ENCODE measurements at places on chromosomes 2 and 18.
A peak's percentile ranks its signal among the peaks of the same experiment; 100 is the strongest.

DNA sequence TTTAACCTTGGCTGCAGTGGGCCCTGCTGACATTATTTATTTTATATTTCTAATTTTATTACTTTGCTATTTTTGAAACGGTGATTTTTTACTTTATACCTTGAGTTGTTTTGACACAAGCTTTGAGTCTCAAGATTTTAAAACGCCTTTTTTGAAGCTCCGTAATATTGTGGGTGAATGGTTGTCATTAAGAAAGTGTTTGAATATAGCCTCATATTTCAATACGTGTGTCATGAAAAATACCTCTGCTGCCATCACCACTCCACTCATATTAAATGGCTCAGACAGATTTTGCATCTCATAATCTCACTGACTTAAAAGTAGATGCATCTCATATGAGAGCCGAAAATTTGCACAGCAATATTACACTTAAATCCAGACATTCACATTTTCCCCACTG is 106.6 kb downstream of the CTNNA2 start:
- DNase-seq: no peak

- no peak for DNase-seq
Measured at GRCh38 chr2:227853204-227853629, 18.2 kb upstream of the DAW1 start.

- DNase-seq: no peak
Measured at GRCh38 chr2:31334311-31335026, 80.1 kb downstream of the XDH start.

- no peak for DNase-seq
Measured at GRCh38 chr2:105785095-105785847, 40.6 kb downstream of the NCK2 start.

- DNase-seq: no peak
Measured at GRCh38 chr2:232458661-232459418, 2.9 kb downstream of the ALPI start.

DNA sequence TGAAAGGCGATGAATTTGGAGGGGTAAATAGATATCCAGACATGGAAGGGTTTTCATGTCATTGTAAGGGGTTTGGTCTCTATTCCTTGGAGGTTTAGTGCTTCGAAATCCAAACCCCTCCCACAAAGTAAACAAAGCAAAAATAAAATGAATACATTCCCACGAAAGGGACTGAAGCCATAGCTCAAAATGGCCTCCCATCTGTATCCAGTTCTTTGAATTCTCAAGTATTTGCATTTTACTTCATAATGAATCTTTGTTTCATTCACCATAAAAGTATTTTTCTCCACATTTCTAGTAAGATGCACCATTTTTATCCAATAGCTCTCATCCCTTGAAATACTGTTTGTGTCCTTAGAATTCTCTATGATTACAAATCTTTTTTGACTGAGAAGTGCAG is 103.2 kb upstream of the DTNA start:
- DNase-seq: no peak

- DNase-seq: no peak
Measured at GRCh38 chr2:103159018-103159417, 397.2 kb downstream of the TMEM182 start.

DNA sequence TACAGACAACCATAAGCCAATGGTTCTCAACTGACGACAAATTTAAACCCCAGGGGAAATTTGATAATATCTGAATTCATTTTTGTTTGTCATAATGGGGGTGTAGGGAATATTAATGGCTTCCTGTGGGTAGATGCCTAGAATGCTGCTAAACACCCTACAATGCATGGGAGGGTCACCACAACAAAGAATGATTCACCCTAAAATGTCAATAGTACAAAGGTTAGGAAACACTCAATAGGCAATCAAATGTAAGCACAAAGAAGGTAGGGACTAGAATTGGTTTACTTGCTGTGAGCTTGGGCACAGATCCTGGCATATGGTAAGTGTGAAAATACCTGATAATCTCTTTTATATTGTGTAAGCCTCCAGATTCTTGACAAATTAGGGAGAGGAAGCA is 20.1 kb upstream of the FANCL start:
- DNase-seq: no peak

DNA sequence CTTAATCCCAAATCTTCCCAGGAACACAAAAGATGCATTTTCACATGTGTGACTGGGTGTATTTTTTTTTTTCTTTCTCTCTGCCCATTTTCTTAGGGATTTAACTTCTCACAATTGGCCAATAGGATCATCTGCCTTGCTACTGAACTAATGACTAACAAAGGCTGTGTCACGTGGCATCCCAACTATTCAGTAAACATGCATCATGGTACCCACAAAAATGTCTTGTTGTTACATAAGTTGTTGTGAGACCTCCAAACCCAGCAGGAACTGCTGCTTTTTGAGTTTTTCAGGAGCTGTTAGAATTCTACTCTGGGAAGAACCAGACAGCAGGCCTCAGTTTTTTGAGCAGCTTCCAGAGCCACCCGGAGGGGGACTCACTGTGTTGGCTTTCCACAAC is 31.9 kb downstream of the GAD1 start:
- no peak for DNase-seq

DNA sequence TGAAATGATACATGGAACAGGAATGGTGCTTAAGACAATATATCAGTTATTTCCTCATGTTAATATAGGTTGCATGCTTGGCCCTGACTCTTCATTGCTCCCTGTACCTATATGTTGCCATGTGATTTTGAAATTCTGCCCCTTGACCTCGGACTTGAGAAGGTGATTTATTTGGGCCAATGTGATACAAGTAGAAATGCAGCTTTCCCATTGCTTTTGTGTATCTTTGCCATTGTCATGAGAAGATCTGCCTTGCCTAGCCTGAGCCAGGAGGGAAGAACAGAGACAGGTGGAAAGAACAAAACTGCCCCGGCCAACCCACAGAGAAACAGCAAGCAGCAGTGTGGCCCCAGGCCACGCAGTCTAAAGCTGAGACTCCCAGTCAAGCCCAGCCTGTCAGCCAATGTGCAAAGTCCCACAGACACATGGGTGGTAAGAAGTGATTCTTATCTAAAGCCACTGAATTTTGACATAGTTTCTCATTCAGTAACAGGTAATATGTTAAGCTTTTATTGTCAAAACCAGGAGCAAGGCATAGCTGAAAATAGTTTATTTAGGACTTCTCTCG is 245.7 kb upstream of the RND3 start:
- no peak for DNase-seq

- DNase-seq: peak; percentile 26
Measured at GRCh38 chr18:49813069-49813318, 339 bp downstream of the ACAA2 start.

GRCh38 chr18:69727912-69728572 is 219.6 kb downstream of the CD226 start:
- no peak for DNase-seq

- DNase-seq: no peak
Measured at GRCh38 chr2:203301667-203302066, 26.5 kb upstream of the ABI2 start.

- no peak for DNase-seq
Measured at GRCh38 chr18:49652881-49653724, 91.2 kb downstream of the LIPG start.

DNA sequence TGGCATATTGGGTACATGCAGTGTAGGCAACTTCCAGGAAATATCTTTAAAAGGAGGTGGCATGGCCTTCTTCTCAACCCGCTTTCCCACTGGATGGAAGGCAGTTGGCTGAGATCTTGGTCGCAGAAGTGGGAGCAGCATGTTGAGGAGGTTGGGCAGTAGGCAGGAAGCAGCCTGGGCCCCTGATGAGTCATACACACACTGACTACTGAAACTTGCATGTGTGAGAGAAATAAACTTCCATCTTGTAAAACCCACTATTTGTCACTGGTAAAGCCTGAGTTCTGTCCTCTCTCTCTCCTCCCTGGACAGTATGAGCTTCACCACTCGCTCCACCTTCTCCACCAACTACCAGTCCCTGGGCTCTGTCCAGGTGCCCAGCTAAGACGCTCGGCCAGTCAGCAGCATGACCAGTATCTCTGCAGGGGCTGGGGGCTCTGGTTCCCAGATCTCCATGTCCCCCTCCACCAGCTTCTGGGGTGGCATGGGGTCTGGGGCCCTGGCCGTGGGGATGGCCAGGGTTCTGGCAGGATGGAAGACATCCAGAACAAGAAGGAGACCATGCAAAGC is 233.8 kb upstream of the SPRED2 start:
- DNase-seq: no peak

DNA sequence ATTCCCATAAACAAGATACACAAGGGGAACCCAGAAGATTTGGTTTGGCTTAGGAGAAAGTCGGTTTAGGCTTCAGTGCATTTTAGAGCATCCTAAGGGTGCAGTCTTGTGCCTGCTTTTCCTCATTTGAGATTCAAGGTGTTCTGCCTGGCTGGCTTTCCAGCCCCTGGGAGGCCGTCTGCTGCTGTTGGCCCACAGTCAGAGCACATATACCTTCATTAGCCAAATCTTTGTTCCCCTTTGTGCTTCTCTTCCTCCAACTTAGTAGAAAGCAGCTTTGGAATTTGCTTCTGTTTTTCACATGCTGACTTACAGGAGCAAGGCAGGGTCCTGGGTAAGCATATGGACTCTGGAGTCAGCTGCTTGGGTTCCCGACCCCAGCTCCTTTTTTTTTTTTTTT is 477.1 kb upstream of the TCF4 start:
- DNase-seq: no peak

DNA sequence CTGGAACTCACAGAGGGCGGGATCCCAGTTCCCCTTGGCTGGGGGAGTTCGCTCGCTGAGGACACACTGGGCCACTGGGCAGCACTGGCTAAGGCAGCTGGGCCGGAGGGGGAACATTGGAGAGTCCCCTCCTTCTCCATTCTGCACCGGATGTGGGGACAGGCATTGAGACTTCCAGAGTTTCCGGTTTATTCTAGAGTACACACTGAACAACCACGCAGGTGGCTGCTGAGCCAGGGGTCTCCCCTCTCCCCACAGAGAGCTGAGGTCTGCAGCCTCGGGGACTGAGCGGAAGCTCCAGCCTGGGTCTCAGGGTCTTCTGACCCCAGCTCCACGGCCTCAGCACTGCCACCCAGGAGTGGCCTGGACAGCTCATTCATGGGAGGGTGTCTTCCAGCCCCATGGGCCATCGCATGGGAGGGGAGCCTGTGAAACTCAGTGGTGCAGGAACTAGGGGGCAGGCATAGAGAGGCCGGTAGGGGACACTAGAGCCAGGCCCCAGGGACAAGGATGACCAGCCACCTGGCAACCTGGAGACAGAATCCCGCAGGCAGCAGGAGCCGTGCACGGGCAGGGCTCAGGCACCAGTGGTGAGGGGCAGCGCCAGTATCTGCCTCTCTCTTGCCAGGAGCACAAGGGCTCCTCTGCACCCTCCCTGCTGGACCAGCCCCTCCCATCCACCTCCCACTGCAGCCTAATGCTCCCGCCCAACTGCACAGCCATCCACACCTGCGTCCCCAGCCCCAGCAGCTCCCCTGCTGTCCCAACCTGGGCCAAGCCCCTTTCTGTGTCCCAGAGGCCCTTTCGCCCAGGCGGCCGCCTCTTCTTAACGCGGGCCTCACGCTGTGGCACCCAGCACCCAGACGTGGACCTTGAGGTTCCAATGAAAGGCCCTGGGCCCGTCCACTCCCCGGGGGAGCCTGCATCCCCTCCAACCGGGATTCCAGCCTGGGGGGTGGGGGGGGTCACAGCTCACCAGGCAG is 45.1 kb upstream of the GPC1 start:
- no peak for DNase-seq

DNA sequence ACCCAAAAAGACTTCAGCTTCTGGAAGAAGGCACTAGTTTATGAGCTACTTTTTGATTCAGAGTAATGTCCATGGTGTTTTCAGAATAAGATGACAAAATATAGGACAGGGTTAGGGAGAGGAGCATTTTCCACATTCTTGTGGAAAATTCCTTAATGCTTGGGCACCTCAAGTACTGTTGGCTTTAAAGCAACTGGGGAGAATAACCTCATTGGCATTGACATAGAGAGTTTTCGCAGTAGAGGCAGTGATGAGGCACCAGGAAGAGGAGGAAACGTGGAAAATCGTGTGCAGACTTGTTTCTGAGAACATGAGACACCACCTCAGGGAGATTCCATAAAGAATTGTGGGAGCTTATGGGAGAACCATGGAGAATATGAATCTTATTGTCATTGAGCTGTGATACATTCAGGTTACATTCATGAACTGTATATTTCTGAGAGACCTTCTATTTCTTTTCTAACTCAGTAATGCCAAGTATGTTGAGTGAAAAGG is 929.0 kb upstream of the NRXN1 start:
- no peak for DNase-seq

DNA sequence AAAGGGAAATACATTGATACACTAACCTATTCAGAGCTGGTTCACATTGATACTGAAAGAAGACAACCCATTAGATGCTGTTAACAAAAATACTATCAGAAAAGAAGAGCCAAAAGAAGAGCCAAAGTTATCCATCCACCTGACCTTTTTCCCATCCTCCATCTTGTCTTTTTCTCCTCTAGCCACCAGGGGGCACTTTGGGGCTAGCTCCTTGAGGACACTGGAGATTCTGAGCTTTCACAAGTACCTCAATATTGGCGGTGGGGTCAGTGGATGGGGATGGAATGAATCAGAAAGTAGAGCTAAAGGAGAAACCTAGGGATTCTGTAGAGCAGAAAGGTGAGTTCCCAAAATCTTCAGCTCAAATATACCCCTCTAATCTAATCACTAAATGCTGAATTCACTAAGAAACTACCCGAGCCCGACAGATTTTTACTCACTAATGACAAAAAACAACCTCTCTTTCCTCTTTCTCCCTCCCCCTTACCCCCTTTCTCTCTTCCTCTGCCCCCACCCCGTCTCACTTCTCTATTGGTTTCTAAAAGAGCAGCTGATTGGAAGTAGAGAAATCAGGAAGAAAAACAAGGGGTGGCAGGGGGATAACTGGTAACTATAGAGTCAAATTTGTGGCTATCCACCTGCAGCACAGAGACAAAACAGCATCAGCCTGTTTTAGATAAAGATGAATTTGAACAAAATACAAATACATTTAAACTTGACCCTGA is 203.3 kb downstream of the TCF4 start:
- no peak for DNase-seq

DNA sequence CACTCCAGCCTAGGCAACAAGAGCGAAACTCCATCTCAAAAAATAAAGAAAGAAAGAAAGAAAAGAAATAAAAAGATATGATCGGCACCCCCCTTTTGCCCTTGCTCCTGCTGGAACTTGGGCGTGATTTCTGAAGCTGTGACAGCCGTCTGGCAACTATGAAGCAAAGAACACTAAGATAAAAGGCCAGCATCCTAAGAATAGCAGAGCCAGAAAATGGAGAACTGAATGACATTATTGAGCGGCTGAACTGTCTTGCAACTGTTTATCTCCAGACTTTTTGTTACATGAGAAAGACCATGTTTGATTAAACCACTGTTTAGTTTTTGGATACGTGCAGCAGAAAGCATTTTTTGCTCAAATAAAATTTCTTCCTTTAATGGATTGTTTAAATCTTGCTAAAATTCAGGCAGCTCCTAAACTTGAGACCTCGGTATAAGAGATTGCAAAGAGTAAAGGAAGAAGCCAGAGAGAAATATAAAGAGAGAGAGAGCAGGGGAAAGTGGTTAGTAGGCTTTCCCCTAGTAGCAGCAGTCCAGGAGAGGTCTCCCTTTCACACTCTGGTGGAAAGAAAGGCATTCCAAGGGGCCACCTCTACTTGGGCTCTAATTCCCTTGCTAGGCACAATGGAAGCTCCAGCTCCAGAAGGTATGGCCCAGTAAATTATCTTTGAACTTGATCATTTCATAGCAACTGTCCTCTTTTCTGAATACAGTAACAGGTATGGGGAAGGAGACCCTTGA is 8.2 kb upstream of the MBD2 start:
- DNase-seq: no peak

- DNase-seq: no peak
Measured at GRCh38 chr2:139122711-139123158, 342.5 kb upstream of the NXPH2 start.

Data from occipital lobe (tissue), 3 donors.